HT1080 (cell line): ENCODE measurements at places on chromosomes 1 and 21. TPM values are rescaled to one million over a fixed set of nuclear protein-coding genes. Genes with fewer than 3 reads are reported as not detected.

Gene FAM163A
- not detected in 2 replicates for total RNA-seq

Gene GPR3
- 2.7 and 2.8 TPM in 2 replicates for total RNA-seq

GRCh38 chr1:188641566-188642211 lies 1812.9 kb downstream of the PLA2G4A start:
- no peak for DNase-seq

GRCh38 chr1:197600751-197601150 lies 174.5 kb downstream of the DENND1B start:
- no peak for DNase-seq
